Dermis microvascular lymphatic vessel endothelial cell (primary cell): ENCODE measurements at places on chromosomes 1 and 21. TPM values are rescaled to one million over a fixed set of nuclear protein-coding genes. Genes with fewer than 3 reads are reported as not detected.
A peak's percentile ranks its signal among the peaks of the same experiment; 100 is the strongest.

IGSF21 gene
- not detected in 2 replicates for total RNA-seq

MANEAL gene
- total RNA-seq, result 0.64 and 1.6 TPM in 2 replicates

GRCh38 chr1:52253421-52253820 is 111.5 kb downstream of the ZFYVE9 start:
- no peak for DNase-seq

TNFRSF9 gene
- 0.13 TPM in 2 replicates for total RNA-seq

- DNase-seq, result peak; percentile 82
These were observed 41.7 kb upstream of the PTCH2 start for GRCh38 chr1:44884746-44885145.

DNA sequence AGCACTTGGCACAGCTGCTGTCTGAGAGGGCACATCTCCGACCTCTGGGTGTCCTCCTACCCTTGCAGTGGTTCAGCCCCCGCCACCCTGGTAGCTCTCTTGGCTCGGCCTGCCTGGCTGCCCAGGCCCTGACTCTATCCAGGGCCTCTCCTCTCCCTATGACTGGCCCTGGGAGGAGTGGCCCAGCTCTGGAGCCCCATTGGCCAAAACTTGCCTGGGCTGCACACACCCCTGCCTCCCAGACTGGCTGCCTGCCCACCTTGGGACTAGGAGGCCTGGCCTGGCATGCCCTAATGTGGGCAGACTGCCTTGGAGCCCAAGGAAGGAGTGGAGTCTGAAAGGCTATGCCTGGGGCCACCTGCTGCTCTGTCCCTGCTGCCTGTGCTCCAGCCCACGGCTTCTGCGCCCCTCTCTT is 33.6 kb downstream of the ACOT11 start:
- DNase-seq, result peak; percentile 43

GRCh38 chr1:232557096-232557495 is 72.8 kb downstream of the SIPA1L2 start:
- no peak for DNase-seq

DNA sequence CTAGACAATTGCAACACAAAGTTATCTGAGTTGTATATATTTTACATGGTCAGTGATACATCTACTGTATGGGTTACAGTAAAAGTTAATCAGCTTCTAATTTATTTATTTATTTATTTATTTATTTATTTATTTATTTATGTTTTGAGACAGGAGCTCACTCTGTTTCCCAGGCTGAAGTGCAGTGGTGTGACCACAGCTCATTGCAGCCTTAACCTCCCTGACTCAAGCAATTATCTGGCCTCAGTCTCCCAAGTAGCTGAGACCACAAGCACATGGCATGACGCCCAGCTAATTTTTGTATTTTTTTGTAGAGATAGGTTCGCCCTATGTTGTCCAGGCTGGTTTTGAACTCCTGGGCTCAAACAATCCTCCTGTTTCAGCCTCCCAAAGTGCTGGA is 241.6 kb downstream of the PTPRC start:
- no peak for DNase-seq

CFHR2 gene
- not detected in 2 replicates for total RNA-seq

- DNase-seq, result no peak
These were observed 101.5 kb upstream of the RUNX3 start for GRCh38 chr1:25031601-25031965.

SLC26A9 gene
- not detected in 2 replicates for total RNA-seq

DNA sequence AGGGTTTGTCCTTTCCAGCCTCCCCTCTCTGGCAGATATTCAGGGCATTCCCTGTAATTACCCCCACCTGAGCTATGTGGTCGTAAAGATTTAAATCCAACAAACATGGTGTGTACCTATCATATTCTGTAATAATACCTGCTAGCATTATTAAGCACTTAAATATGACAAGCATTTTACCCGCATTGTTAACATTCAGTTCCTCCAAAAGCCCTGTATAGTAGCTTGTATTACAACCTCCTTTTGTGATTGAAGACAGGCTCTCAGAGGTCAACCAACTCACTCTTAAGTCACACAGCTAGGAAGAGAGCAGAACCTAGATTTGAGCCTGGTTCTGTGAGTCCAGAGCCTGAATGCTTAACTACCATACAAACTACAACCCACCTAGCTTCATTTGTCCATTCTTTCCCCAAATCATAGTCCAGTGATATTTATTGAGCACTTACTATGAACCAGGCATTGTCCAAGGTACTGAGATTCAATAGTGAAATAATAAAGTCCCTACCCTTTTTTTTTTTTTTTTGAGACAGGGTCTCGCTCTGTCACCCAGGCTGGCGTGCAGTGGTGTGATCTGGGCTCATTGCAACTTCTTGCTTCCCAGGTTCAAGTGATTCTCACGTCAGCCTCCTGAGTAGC is 13.8 kb upstream of the KDM4A start:
- no peak for DNase-seq

HSPG2 gene
- 281 and 463 TPM in 2 replicates for total RNA-seq

SELENBP1 gene
- 0.13 and 0.25 TPM in 2 replicates for total RNA-seq

DNA sequence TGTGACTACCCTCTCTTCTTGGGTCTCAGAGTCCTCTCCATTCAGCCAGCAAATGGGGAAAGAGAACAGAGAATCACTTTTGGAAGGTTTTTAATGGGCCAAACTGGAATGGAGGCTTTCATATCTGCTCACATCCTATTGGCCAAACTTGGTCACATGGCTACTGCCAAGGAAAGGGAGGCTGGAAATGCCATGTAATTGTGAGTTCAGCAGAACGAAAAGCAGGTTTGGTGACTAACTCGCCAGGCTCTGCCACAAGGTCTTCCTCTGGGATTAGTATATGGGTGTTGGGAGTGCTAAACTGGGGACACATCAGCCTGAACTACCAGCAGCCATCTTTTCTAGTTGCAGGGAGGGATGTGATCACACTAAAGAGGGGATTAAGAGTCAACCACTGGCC is 19.2 kb downstream of the RD3 start:
- DNase-seq, result no peak

DNA sequence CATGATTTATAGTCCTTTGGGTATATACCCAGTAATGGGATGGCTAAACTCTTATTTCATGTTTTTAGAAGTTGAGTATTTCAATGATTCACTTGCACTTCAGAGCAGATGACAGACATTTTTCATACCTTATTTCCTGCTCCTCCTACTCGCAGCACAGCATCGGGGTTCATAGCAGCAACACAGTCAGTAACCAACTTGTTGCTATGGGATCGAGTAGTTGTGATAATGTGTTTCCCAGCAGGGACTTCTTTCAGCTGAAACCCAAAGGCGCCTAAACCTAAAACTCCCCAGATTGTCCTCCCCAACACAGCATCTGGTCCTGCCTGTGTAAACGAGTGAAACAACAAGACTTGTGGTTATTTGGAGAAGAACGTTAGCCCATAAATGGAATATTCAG is 16.3 kb upstream of the EPRS1 start:
- no peak for DNase-seq

GRCh38 chr1:244654108-244655038 is 1.4 kb downstream of the DESI2 start:
- no peak for DNase-seq

GRCh38 chr1:163202833-163203451 is at the start of gene RGS5:
Gene RGS5, minus strand, starts transcription at chr1:163202916. Its CDS starts 81 bp downstream, at chr1:163202835.
- no peak for DNase-seq

- DNase-seq, result no peak
These were observed 5.5 kb downstream of the PGLYRP4 start for GRCh38 chr1:153343040-153343681.

DNA sequence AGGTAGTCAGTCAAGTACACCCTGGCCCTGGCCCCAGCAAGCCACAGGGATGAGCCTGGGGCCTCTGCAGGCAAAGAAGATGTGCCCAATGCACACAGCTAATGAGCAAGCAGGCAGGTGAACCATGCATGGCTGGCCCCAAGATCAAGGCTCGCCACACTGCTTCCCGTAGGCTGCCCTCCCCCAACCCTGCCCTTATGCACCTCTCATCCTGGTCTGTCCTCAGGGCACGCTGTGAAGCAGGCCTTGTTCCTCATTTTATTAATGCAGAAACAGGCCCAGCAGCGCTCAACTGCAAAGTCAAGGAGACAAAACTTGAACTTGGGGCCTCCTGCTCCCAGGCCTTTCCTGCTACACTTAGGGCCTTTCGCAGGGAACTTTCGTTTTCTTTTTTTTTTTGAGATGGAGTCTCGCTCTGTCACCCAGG is 35.6 kb upstream of the ID3 start:
- no peak for DNase-seq

GRCh38 chr1:14094611-14095400 is 394.8 kb downstream of the PRDM2 start:
- DNase-seq, result no peak

TPRG1L gene
- 20.2 and 40.3 TPM in 2 replicates for total RNA-seq

OR1C1 gene
- total RNA-seq, result not detected in 2 replicates

DNA sequence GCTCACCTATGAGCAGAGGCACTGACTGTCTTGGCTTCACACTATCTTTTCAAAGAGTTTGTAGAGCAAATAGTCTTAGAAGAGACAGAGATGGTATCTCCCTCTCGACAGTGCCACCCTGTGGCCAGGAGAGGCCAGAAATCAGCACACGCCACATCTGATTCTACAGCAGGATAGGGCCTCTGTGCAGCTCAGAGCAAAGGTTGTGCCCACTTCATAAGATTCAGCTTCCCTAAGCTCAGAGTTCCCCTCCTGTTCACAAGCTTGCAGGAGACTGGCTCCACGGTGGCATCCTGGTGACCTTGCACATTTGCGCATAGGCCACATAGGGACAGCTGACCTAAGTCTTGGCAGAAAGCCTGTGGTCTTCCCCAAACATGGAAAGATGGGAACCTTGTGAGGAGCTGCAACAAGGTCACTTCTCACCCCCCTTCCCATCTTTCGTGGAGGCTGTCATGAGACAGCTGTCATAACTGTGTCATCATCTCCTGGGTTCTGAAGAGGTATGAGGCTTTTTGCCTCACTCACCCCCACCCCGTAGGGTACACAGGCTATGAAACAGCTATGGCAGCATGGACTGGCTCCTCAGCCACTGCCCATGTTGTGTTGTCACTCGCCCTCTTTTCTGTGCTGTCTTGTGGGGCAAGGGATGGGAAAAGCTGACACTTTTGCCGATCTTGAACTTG is 3.0 kb downstream of the ITLN2 start:
- DNase-seq, result peak; percentile 18

MPZ gene
- total RNA-seq, result 1.5 and 2.0 TPM in 2 replicates

- DNase-seq, result no peak
These were observed 1.8 kb upstream of the PTTG1IP start for GRCh38 chr21:44875316-44875700.

DNA sequence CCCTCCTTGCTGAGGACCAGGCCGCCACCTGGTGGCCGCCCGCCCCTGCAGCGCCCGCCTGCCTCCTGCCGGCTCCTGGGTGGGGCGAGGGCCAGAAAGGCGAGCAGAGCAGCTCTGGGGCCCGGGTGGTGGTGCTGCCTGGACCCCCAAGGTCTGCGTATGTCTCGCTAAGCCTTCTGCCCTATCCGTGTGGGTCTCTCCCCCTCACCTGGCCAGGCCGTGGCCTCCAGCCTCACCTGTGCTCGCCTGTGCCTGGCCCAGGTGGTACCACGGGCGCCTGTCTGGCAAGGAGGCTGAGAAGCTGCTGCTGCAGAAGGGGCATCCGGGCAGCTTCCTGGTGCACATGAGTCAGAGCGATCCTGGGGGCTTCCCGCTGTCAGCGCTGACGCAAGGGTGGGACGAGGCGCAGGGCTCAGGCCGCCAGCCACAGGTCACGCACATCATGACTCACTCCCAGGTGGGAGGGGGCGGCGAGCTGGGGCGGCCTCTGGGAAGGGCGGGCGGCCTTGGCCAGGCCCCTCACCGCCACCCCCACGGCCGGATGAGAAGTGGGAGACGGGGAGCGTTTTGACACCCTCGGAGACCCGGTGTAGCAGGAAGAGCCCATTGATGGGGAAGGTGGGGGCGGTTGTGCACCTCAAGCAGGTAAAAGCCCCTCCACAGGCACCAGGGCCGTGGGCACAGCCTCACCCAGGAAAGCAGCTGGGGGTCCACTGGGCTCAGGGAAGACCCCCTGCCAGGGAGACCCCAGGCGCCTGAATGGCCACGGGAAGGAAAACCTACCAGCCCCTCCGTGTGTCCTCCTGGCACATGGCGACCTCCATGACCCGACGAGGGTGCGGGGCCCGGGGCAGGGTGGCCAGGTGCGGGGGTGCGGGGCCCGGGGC is 9.9 kb downstream of the RNF223 start:
- peak; percentile 69 for DNase-seq

- DNase-seq, result no peak
These were observed 22.9 kb upstream of the SLC44A3 start for GRCh38 chr1:94797291-94797690.

- no peak for DNase-seq
These were observed 731.8 kb upstream of the NCAM2 start for GRCh38 chr21:20266441-20266710.

DDX20 gene
- total RNA-seq, result 12.5 and 18.1 TPM in 2 replicates

GRCh38 chr1:10724948-10725847 is 71.2 kb downstream of the CASZ1 start:
- no peak for DNase-seq

RWDD3 gene
- 11.6 and 15.0 TPM in 2 replicates for total RNA-seq

- DNase-seq, result peak; percentile 36
These were observed 1.5 kb downstream of the AJAP1 start for GRCh38 chr1:4655674-4656532.

TRIM45 gene
- total RNA-seq, result 0.90 and 2.1 TPM in 2 replicates

- DNase-seq, result no peak
These were observed 448.4 kb downstream of the PCP4 start for GRCh38 chr21:40315626-40316025.

DNA sequence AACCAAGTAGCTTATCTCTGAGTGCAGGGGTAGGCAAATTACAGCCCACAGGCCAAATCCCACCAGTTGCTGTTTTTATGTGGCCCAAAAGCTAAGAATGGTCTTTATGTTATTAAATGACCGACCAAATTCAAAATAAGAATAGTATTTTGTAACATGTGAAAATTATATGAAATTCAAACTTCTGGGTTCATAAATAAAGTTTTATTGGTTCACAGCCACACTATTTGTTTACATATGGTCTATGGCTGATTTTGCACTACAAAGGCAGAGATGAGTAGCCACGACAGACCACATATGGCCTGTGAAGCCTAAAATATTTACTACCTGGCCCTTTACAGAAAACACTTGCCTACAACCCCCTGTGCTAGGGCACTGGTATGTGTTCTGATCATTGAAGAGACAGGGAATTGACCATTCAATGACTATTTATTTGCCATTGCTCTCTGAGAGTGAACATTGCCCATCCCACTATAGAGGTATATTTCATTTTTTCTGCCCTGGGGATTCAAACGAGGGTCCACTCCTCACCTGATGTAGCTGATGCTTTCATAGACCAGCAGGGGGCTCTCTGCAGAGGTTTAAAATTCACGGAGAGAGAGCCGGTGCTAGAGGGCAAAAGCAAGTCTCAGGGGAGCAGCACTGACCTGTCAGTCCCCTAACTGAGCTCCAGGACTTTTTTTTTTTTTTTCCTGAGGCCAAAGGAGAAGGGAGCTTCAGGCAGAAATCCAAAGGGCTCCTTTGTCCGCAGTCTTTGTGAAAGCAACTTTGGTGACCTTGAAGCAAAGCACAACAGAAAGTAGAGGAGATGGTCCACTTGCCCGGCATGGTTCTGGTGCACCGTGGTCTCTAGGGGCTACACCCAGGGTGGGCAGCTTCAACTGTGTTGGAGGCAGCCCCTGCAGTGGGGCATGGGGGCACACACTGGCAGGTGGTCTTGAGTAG is 7.3 kb upstream of the GNL2 start:
- peak; percentile 26 for DNase-seq
